ENCODE measurements at places on chromosomes 2 and 18.

DNA sequence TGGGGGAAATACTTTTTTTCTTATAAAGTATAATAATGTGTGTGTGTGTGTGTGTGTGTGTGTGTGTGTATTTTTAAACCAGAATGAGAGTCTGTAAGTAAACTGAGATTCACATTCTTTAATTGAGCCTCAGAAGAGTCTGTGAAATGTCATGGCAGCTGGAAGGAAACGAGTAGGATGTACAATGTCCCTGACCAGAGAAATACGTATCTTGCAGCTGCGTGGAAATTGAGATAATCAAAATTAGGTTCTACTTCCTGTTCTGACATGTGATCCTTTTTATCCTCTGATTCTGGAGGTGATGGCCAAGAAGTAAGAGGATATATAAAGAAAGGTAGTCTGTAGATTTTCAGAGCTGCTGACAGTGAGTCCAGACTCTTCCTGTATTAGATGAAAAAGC lies 50.0 kb downstream of the SH3RF3 start:
- no peak for DNase-seq

DNA sequence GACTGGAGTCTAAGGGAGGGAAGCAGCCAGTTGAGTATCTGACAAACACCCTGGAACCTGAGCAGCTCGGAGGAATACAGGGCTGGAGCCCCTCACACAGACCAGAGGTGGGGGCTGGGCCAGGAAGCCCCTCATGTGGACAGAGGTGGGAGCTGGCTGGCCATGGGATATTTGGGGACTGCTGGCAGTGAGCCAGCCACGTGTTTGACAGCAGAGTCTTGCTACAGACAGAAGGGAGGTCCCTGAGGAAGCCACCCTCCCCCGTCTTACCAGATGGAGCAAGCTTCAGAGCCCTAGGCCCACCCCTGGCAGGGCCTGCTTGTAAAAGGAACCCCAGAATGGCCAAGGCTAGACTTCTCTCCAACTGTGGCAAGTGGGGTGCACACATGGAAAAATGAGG lies 3.6 kb upstream of the MTERF4 start:
- DNase-seq = no peak

DNA sequence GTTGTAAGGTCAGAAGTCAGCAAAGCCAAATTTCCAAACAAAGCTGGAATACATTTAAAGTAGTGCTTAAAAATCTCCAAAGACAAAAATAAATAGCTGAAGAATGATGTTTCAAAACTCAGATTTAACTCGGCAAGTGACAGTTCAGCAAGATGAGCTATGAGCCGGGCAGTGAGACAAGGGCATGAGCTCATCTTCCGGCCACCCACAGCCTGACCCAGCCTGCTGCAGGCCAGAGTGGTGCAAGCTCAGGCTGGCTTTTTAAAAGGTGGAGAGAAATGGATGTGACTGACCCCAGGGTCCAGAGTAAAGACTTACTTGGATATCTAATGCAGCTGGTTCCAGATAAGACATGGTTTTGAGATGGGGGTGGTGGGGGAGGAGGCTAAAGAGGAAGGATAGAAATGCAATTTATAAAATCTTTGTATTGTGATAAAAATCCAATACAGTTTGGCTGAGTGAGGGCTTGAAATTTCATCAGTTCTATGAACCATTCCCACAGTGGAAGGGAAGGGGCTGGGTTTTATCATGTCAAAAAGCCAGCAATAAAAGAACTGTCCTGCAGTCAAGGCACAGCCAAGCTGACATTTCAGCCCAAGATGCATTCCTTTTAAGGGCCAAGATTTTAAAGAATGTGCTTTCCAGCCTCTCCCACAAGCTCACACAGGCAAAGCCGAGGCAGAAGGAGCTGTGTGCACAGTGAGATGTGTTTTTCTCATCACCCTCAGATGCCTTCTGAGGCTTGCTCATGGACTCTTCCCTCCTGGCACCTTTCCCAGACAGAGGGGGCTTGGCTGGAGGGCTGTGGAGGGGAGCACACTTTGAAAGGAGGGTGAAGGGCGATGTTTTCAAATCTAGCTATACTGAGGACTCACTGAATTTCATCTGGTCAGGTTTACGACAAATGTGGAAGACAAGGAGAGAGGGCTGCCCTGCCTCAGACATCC lies 97.9 kb upstream of the KLHL29 start:
- DNase-seq = no peak

- no peak for DNase-seq
These were observed 96.2 kb upstream of the HAAO start for GRCh38 chr2:42888321-42889245.

GRCh38 chr2:236666646-236667204 lies 97.1 kb downstream of the ACKR3 start:
- no peak for DNase-seq

DNA sequence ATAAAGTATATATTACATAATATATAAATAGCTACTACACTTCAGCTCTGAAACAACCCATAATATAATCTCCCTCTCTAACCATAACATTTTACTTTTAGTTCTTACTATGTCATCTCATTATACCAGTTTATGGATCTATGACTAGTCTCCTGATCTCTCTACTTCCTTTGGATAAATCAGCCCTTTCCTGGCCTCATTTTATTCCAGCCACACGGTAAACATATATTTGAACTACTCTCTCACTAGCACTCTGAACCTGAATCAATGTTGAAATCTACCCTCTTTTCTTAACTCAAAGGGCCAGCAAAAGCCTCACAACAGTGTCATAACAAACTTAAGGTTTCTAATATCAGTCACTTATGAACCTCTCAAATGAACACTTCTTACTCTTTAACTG lies 62.6 kb downstream of the BAZ2B start:
- no peak for DNase-seq

DNA sequence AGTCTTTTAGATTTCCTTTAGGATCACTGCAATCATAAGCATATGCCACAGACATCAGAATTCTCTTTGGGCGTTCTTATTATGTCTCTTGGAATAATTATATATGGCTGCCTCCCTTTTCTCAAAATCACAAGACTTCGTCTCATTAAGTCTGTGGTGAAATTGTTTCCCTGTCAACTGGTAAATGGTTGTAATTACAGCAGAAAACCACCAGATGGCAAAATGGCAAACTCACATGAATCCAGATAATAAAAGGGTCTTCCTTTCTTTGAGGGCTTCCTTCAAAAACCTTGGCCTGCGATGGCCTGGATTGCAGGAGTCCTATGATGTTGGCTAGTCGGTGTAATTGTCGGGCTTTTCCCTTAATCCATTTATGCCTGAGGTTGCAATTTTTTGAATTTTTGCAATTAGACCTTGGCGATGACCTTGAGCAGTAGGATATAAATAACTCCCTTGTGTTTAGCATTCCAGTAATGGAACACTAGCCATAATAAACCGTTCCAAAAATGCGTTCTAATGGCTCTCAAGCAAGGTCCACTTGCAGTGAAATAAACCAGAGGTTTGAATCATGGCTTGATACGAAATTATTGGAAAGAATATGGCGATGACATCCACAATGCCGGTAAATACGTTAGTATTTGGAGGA lies 656.4 kb downstream of the MBD2 start:
- no peak for DNase-seq

GRCh38 chr2:96637385-96638143 lies 548 bp downstream of the KANSL3 start:
- DNase-seq = peak; percentile 77

GRCh38 chr2:126771094-126771493 lies 115.1 kb downstream of the GYPC start:
- DNase-seq = no peak

- no peak for DNase-seq
These were observed 71.9 kb downstream of the EPC2 start for GRCh38 chr2:148716378-148716920.

- peak; percentile 46 for DNase-seq
These were observed 1.0 kb downstream of the ZCCHC2 start for GRCh38 chr18:62523631-62524439.

DNA sequence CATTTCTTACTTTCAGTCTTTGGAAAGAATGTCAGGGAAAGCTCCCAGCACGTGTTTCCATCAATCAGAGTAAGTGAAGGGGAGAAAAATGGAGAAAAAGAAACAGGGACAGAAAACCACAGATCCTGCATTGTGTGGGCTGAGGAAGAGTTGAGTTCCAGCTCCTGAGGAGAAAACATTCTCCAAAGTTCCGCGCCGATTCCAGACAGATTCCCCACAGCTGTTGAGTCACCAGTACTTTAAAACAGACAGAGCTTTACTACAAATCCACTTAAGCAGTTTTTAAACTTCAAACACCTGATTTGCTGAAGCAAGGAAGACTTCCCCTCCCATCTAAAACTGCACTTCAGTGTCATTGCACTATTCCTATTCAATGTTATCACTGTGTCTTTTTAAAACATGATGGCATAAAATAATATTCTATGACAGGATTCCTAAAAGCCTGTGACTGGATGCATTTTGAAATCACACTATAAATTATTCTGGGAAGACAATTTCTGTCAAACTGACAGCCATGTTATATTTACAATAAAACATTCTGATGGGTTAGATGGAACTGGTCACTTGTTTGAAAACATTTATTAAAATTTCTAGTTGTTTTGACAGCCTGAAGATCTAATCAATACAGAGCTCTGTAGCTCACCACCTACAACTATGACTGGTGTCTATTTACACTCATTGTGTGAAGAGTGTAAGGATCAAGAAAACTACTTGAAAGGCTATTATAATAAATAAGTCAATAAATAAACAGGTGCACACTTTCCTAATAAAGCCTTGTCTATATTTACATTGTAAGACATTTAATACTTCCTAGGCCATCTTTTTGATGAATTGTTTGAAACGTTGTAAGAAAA lies 40.9 kb downstream of the TCF4 start:
- DNase-seq = no peak

DNA sequence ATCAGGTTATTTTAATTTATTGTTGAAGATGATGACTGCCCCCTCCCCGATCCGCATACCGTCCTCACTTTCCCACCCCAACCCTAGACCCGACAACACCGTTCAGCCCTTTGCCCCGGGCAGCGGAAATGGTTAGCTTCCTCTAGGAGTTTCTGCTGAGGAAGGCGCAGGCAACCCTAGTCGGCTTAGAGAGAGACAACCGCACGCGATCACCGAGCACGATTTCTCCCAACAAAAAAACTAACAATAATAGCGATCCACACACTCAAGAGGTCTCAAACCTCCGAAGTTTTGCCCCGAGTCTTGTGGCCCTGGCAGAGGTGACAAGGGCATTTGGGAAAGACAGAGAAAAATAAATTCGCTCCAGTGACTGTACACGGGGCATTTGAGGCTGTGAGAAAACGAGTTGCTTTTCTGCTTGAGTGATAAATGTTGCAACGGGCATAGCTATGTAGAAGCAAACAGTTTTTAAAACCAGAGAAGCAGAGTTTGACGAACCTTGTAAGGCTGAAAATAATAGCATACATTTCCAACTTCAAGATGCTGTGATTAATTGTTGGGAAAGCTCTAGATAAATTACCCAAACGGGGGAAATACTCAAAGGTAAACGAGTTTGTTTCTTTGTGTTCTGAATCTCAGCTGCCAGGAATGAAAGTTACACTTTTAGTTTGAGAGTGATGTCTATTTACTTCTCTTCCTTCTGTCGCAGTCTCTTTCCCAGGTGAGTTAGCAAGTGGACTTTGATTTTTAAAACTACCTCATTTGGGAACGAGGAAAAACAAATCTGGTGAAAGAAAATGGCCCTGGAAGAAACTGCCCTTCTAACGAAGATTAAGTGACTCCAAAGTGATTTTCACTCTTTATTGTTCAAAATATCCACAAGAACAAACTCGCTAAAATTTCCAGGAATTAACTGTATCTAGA lies 11.0 kb upstream of the SIX3 start:
- DNase-seq = no peak

DNA sequence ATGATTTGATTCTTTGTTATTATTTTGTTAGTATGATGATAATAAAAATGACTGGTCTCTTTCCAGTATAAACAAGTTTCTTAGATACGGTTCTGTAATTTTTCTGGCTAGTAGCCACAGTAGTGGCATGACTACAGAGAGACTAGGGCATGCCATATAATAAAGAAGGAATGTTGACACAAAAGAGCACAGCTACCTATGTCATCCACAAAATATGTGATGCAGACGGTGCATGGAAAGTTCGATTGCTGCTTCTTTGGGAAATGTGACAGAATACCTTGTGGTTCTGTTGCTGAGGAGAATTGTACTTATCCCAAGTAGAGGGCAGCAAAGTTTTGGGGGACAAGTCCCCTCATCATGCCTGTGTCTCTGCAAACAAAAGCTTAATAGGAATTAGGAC lies 26.1 kb upstream of the SETBP1 start:
- DNase-seq = no peak

DNA sequence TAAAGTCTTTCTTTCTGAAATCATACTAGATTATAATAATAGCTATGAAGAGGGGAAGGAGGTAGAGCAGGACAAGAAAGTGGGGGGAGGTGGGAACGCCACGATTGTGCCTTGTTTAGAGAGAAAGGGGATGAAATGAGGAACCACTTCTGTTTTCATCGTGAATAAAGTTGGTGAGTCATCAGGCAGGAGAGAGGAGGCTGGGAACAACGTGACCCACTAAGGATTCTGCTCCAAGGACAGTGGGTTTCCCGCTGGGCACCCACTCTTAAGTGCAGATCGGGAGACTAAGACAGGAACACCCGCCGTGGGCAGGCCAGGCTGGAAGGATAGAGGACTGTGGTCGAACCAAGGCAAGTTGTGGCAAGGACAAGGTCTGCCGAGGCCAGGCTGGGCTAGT lies 158.2 kb downstream of the L3MBTL4 start:
- no peak for DNase-seq

DNA sequence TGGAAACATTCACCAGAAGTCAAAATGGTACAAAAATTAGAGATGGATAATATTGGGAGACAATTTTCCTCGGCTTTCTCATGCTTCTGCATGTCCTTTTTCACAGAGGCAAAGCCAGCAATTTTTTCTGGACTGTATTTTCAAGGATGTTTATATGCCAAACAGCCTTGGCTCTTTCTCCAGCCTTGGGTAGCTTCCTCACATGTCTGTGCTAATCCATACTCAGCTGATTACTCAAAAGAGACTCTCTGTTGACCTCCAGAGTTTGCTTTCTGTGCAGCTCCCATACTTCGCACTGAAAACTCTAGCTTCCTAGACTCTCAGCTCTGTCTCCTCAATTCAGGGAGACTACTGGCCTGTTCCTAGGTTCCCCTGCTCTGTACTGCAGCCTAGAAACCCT lies 10.6 kb downstream of the C18orf63 start:
- DNase-seq = no peak

DNA sequence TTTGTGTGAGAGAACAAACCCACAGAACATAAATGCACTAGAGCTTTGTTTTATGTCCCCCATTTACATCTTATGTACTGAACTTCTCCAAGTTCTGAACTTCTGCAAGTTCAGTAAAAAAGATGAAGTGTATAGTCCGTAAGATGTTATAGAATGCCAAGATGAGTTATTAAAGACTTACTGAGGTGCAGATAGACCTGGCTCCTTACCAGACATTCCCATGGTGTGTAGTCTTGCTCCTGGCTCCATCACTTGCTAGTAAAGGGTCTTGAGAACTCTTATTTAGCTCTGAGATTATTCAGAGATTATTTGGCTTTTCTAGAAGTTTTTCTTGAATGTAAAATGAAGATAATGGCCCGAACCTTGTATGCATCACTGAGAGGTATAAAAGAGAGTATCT lies 16.8 kb downstream of the GULP1 start:
- DNase-seq = no peak

- no peak for DNase-seq
These were observed 53.0 kb downstream of the RAB27B start for GRCh38 chr18:54881229-54881768.

Data from activated gamma-delta T cell (primary cell).